HS-5 (cell line): ENCODE measurements at places on chromosomes 16 and 17.

DNA sequence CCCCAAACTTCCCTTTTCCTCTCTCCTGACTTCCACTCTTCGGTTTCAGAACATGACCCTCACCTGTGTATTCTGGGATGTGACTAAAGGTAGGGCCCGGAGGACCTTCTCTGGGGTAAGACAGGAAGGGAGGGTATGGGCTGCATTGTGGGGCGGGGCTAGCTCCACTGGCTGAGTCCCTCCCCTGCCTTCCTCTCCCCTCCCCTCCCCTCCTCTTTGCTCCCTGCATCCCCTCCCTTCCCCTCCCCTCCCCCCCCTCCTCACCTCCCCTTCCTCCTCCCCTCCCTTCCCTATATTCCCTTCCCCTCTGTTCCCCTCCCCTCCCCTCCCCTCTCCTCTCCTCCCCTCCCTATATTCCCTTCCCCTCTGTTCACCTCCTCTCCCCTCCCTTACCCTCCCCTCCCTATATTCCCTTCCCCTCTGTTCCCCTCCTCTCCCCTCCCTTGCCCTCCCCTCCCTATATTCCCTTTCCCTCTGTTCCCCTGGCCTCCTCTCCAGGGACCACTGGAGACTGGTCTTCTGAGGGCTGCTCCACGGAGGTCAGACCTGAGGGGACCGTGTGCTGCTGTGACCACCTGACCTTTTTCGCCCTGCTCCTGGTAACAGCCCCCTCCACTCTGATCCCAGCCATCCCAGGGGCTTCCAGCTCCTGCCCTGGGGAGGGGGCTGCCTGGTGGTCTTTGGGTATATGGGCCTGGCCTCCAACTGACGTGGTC, 11.8 kb downstream of the ADGRG3 start:
- DNase-seq = no peak

- DNase-seq = no peak
These were observed 3.8 kb upstream of the TAC4 start for GRCh38 chr17:49851387-49852291.

GRCh38 chr17:19270704-19271611, 33.8 kb downstream of the EPN2 start:
- no peak for DNase-seq

DNA sequence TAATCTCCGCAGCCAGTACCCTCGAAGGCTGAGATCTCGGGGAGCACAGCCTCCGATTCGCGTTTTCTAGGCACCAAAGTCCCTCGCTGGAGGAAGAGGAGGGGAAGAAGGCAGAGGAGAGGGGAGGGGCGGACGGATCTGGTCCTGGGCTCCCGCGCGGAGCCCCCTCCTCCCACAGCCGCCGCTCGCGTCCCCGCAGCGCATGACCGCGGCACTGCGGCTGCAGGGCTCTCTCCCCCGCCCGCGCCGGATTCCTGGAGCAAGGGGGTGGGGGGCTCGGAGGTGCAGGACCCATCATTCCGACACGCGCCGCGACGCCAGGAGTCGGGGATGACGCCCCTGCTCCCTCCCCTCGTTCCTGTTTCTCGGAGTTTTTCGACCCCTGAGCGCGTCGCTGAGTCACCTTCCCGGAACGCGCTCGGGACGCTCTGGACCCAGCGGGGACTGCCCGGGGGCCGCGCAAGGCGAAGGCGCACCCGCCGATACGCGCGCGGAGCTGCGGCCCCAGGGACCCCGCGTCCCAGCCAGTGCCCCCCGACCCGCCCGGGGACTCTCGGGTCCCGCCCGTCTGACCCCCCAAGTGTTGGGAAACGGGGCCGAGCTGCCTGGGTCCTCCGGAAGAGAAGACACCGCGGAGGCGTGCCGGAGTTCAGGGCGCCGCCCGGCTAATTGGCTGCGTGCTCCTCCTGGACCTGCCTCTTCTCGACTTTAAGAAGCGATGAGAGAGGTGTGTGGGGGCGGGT, 1.4 kb upstream of the SPHK1 start:
- peak; percentile 36 for DNase-seq

DNA sequence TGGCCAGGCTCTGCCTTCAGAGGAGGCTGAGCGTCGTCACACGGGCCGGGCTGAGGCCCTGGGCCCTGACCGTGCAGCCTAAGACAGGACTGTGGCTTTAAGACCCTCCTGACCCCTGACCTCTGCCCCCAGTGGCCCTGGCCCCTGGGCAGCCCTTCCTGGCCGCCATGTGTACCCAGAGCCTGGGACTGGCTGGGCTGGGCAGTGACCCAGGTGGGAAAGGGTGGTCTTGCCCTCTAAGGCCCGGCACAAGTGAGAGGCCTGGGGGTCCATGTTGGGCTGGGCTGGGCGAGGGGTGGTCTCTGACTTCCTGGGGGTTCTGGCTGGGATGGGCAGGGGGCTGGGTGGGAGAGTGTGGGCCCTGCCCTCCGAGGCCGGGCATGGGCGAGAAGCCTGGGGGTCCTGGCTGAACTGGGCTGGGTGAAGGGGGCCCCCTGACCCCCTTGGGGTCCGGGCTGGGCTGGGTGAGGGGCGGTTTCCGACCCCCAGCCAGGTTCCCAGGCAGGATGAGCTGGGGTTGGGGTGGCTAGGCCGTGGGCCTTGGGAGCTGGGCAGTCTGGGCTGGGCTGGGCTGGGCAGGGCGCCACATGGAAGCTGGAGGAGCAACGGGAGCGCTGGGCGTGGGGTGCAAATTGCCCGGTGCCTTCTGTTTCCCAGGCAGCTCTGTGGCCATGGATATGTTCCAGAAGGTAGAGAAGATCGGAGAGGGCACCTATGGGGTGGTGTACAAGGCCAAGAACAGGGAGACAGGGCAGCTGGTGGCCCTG, at the start of gene CDK3:
TSS of gene CDK3 (plus strand) at position 101 of the 767 bp plus-strand sequence. CDS start at position 672, 571 bp downstream.
- DNase-seq = no peak

DNA sequence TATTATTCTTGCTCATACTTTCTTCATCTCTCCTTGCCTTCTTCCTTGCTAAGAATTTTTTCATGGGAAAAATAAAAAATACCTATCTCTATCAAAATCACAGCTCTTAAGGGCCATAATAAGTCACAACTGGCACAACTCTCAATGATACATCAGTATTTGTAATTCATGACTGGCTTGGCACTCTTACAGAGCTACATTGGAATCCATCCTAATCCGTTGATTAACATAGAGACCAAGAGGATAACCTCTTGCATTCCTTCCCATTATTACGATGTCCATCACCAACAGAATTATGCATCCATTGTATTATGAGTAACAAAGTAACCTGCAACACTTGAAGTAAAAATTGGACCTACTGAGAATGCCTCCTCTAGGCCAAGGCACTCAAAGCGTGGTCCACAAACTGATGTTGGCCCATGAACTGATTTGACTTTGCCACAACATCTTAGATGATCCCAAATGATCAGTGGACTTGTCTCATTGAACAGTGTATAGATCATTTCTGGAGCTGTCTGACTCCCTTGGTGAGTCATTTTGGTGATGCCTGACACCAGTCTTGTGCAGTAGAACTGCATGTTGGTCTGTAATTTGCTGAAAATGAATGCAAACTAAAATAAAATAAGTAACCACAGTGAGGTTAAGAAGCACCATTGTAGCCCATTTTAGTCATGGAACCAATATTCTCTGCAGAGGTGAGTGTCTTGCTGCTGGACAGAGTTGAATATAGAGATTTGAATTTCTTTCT, 163.2 kb downstream of the AXIN2 start:
- no peak for DNase-seq

GRCh38 chr17:6024576-6024975, 45.6 kb upstream of the WSCD1 start:
- no peak for DNase-seq

DNA sequence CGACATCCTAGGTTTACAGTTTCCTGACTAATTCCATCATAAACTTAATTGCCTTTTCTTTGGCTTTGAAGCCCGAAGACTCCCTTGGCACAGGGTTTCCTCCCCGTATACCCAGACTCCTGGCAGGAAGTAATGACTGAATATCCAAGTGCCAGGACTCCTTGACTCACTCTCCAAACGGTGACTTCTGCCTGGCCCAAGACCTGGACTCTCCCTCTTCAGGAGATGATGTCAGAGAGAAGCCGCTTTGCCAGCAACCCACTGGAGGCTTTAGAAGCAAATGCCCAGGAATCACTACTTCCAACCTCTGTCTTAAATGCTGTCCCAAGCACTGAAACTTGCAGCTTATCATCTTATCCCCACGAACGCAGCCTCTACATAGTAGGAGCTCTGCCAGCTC, 146.5 kb downstream of the RGS9 start:
- DNase-seq = no peak
